Right renal cortex interstitium (tissue), 3 donors: ENCODE measurements at places on chromosomes 4 and X.

DNA sequence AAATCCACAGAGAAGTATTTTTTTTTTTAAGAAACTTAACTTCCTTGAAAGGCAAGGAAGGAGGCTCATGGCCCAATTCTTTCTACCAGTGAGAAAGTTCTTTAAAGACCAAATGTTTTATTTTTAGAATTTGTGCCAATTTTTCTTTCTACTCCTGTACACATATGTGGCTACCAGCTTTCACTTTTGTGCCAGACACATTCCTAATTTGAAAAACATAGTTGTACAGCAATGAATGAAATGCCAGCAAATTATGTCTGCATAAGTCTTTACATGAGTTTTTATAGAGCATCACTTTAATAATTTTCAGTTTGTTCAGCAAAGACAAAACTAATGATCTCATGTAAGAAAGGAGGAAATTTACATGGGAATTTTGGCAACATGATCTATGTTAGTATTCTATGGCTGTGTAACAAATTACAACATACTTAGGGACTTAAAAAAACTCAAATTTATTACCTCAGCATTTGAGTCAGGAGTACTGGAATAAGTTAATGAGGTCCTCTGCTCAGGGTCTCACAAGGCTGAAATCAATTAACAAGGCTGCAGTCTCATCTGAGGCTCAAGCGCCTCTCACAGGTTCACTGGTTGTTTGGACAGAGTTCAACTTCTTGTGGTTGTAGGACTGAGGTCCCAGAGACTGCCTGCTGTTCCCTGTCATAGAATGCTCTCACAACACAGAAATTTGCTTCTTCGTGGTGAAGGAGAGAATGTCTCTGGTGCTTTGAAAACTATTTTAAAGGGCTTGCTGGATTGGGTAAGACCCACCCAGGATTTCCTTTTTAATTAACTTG, 678.2 kb upstream of the FAM241A start:
- DNase-seq = no peak

DNA sequence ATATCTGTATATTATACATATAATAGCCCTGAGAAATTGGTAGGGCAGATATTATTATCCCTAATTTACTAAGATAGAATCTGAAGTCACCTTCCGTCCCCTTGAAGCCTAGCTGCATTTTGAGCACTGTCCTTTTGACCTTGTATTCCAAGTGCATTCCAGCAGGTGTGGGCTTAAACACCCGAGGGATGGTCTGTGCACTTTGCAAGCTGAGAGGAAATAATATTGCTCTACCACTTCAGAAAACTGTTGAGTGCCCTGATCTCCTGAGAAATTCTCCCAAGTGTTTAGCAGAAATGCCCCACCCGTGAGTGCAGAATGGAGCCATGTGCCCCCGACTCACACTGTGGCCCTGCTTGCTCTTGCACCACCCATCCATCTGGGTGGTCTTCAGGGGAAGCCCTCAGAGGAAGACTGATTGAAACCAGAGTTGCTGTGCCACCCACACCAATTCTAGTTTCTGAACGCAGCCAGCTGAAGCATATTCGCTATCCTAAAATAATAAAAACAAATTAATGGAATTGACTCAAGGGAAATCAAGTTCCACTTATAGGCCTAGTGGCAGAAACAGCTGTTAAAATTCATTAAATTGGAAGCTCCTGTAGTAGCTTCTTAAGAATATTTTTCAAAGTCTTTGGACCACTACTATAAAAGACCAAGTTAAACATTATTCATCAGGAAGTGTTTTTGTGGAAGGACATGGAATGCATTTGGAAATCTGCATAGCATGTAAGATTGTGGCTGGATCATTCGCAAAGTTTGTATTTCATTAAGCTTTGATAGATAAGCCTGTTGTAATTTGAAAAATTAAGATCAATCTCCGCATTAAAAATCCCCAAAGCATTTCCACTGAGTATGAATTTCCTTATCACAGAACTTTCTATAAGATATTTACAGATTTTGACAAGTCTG, 41.3 kb upstream of the PRKG2 start:
- no peak for DNase-seq

DNA sequence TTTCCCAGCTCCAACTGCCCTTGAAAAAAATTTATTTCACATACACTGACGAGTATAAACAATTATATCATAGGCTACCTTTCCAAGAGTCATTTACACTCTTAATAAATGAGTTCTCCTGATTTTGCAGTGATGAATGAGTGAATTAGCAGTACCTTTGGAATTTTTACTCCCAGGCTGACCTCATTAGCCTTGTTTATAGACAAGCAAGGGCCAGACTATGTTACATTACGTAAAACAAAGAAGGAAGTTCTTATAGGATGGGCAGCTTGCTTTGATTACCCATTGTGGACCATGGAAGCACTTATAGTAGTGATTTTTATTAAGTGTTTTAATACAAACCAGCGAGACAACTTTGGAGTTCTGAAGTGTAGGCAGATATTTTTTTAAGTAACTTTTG, 112.9 kb upstream of the C1QTNF7 start:
- DNase-seq = no peak

- no peak for DNase-seq
Measured at GRCh38 chrX:3549411-3549911, 164.0 kb downstream of the PRKX start.

- no peak for DNase-seq
Measured at GRCh38 chr4:78168029-78168428, 110.9 kb downstream of the FRAS1 start.

- DNase-seq = no peak
Measured at GRCh38 chr4:79993476-79993875, 79.6 kb downstream of the ANTXR2 start.

DNA sequence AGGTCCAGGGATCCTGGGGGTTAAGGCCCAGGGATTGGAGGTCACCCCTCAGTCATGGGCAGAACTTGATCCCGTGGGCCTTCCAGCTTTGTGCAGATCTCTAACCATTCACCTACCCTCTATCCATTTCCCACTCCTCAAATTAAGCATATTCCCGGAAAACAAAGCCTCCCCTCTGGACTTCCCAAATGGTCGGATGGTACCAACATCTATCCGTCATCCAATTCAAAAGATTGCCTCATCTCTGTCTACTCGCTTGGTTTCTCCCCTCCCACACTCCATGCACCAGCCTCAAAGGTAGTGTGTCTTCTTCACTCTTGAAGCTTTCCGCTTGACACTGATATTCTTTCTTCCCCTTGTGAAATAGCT, 473 bp upstream of the BCLAF3 start:
- no peak for DNase-seq

DNA sequence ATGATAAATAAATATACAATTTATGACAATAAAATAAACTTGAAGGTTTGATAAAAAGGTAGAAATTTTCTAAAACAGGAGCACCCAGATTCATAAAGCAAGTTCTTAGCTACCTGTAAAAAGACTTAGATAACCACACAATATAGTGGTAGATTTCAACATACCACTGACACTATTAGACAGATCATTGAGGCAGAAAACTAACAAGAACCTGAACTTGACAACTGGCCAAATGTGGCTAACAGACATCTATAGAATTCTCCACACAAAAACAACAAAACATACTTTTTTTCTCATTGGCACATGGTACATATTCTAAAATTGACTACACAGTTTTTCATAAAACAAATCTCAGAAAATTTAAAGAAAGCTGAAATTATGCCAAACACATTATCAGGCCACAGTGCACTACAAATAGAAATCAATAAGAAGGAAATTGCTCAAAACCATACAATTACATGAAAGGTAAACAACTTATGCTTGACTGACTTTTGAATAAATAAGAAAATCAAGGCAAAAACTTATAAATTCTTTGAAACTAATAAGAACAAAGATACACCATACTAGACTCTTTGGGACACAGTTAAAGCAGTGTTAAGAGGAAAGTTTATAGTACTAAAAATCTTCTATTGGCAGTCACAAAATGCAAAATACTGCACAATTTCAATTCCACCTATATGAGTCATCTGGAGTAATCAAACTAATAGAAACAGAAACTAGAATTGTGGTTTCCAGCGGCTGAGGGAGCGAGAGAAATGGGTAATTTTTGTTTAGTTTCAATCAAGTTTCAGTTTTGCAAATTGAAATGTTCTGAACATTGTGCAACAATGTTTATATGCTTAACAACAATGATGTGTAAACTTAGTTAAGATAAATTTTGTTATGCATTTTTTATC, 925.6 kb downstream of the SH3BGRL start:
- DNase-seq = no peak

- no peak for DNase-seq
Measured at GRCh38 chr4:124964251-124964650, 251.7 kb upstream of the ANKRD50 start.

DNA sequence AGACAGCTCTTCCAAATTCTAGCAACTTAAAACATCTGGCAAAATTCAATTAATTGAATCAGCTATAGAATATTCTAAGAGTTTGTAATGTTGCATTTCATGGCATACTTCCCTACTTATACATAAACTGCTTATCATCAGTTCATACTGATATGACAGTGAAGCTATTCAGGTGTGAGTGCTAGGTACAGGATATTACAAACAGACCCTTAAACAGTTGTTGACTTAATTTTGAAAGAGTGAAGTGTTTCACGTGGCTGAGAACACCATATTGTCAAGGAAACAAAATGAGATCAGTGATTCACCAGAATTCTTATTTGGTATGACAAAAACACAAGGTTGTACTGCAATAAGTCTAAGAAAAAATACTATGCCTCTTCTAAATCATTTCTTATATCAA, 27.4 kb downstream of the CENPU start:
- no peak for DNase-seq

- DNase-seq = no peak
Measured at GRCh38 chr4:74098427-74098994, 484 bp downstream of the CXCL2 start.

DNA sequence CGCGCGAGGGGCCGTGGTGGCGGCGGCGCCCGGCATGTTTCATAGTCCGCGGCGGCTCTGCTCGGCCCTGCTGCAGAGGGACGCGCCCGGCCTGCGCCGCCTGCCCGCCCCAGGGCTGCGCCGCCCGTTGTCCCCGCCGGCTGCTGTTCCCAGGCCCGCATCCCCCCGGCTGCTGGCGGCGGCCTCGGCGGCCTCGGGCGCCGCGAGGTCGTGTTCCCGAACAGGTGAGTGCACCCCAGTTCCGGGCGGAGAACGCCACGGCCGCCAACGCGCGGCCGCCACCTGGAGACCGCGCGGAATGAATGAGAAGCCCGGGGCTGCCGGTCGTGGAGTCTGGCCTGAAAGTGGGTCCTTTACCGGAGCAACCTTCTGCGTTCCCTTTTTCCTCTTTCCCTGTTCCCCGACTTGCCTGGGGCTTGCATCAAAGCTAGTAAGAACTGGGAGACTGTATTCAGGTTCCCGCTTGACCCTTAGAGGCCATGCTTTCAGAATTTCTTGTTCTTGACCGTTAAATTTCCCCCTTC, 429 bp downstream of the NOCT start:
- DNase-seq = no peak

DNA sequence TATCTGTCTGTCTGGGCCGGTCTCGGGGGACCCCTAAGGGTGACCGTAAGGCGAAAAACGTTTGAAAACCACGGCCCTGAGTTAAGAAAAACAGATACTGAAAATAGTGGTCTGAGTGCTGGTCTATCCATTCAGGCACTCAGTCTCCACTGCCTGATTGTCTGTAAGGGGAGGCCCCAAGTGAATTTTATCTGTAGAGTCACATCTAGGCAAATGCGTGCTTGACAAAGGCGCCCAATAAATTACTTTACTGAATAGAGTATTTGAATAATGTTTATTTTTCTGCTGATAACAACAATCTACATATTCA, 465 bp downstream of the HNRNPH2 start:
- no peak for DNase-seq

- DNase-seq = no peak
Measured at GRCh38 chrX:135596495-135596894, 76.0 kb downstream of the INTS6L start.

DNA sequence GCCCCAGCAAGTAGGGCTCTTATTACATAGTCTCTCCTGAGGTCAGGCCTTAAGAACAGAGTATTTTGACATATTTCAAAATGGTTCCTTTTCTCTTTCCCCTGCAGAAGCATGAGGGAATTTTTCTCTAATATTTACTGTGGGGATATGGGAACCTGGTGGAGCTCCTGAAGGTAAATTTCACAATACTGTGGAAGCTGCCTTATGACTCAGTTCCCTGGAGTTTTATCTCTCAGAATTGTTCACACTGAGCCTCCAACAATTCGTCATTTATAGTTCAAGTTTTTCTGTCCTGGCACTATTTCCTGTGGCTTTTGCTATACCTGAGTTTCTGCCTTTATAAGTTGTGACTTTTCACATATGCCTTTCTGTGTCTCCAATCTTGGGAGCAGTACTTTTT, 607.2 kb upstream of the NDST4 start:
- no peak for DNase-seq

- DNase-seq = no peak
Measured at GRCh38 chr4:176579226-176579625, 213.5 kb downstream of the VEGFC start.

DNA sequence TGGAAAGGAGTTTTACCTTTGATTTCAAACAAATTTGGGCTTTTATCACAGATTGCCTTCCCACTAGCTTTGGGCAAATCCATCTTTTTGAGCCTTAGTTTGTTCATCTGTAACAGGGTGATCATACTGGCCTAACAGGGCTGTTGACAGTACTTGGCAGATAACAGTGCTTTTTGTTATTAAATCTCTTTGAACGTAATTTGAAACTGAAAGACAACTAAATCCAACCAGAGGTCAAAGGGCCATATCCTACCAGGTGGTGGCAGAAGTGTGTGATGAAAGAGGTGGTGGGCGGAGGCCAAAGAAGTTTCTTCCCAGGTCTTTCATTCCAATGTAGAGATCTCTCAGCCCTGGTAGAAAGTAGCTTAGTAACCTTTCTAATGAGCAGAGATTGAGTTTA, 35.2 kb upstream of the TADA2B start:
- DNase-seq = no peak

- DNase-seq = no peak
Measured at GRCh38 chrX:105876658-105877057, 54.3 kb downstream of the NRK start.

GRCh38 chrX:40578039-40578695, 2.6 kb upstream of the ATP6AP2 start:
- no peak for DNase-seq
